ENCODE measurements at places on chromosomes 5 and 9.

GRCh38 chr9:1978941-1979340 is 36.2 kb upstream of the SMARCA2 start:
- no peak for DNase-seq

- DNase-seq = no peak
These were observed 169.9 kb downstream of the PAM start for GRCh38 chr5:102924963-102925362.

DNA sequence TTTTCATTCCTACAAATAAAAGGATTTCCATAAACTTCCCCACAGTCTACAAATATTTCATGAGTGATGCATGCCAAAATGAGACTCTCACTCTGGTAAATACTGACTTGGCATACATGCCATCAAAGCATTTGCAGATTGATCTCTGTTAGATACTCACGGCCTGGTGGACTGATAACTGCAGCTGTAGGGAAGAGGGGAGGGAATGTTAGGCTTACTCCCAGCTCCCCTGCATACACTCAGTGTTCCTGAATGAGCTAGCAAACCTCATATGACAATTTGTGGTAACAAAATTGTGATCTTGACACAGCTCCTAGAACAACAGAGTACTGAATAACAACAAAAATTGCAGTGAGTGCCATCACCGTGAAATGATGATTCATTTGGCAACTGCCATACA is 435.3 kb downstream of the NR2F1-AS1 start:
- DNase-seq = no peak

DNA sequence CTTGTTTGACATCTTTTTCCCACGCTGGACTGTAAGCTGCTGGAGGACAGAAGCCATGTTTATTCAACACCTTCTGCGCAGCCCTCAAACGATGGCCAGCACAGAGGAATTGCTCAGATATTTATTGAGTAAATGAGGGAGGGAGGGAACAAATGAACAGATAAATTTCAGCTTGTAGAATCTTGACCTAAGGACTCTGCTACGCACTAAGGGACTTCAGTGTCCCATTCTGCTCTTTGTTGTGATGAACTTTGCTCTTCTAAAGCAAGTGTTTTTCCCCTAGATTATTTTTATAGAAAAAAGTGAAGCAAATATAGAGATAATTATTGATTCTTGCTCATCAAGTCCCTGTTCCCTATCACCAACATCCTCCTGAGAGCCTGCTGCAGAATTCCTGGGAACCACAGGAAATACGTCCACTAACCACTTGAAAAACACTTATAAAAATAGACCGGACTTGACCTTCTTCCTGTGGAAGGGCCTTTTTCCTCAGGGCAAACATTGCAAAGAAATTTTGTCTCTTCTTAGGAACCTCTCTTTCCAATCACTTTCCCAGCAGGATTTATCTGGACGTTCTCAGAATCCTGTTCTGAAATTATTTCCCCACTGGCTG is 54.9 kb downstream of the FGF1 start:
- no peak for DNase-seq

- no peak for DNase-seq
These were observed 139.7 kb downstream of the GNA14 start for GRCh38 chr9:77508396-77508795.

DNA sequence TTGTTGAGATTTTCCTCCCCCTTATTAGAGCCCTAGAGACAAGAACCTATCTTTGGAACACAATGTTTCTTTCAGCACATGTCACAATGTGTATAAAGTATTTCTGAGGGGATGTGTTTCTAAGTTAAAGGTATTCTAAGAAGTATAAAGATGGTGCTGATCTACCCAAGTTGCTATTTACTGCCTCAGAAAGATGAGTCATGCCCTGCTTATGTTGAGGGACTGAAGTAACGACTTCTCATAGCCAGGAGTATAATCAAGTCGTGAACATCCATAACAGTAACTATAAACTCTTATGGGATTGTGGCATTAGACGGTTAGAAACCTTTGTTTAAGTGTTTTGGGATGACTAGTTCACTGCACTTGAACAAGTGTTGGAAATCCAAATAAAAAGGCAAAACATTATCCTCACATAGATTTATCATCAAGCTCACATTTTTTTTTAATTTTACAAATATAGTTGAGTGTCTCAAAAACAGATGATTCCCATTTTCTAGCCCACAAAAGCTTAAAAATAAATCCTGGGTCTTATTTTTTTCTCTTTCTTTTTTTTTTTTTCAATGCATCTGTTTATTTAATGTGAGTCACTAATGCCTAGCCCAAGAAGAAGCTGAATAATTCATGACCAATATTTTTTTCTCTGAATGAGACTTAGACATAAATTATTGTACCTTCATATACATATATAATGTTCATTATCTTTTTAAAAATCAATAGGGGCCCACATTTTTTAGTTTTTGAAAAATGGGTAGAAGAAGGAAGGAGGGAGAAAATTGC is 12.2 kb upstream of the TMEM252 start:
- DNase-seq = no peak

Data from HEK293T (cell line).